Neuronal stem cell (in vitro differentiated cells): ENCODE measurements at places on chromosomes 11 and 22.

DNA sequence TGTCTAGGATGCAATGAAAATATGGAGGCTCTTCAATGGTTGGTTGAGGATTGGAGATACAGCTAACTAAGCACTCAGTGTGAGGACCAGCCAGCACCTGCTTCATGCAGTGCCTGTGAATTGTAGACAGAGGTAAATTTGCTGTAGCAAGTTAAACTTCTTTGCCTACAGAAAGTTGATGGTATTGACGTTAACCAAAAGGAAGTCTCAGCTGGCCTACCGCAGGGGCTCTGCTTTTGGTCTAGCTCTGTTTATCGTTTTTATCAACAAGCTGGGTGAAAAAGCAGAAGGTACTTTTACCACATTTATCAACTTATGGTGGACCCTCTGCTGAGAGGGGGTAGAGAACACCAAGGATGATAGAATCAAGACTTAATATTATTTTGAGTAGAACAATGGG lies 51.6 kb downstream of the GRAMD1B start:
- no peak for DNase-seq

- DNase-seq, result peak; percentile 41
These were observed 39.2 kb upstream of the IGLL5 start for GRCh38 chr22:22848364-22848866.

GRCh38 chr11:2530131-2530854 lies 85.5 kb downstream of the KCNQ1 start:
- no peak for DNase-seq

DNA sequence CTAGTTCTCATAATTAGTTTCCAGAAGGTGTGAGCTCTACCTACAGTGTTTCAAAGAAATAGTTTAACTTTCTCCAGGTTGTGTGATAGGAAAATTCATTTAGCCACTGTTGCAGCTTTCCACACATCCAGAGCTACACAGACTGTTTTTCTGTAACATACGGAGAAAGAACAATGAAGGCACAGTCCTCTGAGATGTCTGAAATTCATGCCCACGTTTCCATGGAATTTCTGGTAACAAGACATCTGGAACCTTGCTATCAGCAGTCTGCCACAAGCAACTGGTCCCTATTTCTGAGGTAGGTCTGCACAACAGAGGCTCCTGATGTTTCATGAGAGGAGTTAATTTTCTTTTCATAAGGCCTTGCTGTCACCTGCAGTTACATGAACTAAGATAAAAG lies 273.3 kb upstream of the C11orf87 start:
- DNase-seq, result no peak

GRCh38 chr11:112542479-112542878 lies 281.8 kb upstream of the PLET1 start:
- no peak for DNase-seq

GRCh38 chr11:47714554-47715081 lies 551 bp downstream of the AGBL2 start:
- peak; percentile 3 for DNase-seq

GRCh38 chr11:72584939-72585597 lies 89.2 kb downstream of the PDE2A start:
- no peak for DNase-seq

GRCh38 chr11:9516113-9516512 lies 55.3 kb downstream of the ZNF143 start:
- DNase-seq, result no peak

DNA sequence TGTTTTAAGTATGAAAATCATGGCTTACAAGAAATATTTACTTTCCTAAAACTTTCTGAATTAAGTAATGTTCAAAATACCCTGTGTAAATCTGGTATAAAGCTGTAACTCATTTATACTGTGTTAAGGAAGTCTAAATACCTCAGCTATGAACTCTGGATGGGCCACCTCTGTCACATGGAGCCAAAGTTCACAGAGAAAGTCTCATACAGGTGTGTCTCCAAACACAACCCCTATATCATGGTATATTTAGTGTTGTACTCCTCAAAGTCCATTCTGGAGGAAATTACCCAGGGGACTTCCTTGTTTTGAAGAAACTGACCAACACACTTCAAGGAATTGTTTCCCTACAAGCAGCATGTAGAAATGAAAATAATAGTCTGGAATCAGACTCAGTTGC lies 909.2 kb upstream of the TENM4 start:
- no peak for DNase-seq

GRCh38 chr22:17430412-17430811 lies 61.2 kb downstream of the CECR2 start:
- DNase-seq, result no peak

GRCh38 chr22:28771195-28771791 lies 1.2 kb upstream of the CCDC117 start:
- DNase-seq, result no peak

- DNase-seq, result no peak
These were observed 10.0 kb upstream of the SCGB1D1 start for GRCh38 chr11:62179995-62180394.

DNA sequence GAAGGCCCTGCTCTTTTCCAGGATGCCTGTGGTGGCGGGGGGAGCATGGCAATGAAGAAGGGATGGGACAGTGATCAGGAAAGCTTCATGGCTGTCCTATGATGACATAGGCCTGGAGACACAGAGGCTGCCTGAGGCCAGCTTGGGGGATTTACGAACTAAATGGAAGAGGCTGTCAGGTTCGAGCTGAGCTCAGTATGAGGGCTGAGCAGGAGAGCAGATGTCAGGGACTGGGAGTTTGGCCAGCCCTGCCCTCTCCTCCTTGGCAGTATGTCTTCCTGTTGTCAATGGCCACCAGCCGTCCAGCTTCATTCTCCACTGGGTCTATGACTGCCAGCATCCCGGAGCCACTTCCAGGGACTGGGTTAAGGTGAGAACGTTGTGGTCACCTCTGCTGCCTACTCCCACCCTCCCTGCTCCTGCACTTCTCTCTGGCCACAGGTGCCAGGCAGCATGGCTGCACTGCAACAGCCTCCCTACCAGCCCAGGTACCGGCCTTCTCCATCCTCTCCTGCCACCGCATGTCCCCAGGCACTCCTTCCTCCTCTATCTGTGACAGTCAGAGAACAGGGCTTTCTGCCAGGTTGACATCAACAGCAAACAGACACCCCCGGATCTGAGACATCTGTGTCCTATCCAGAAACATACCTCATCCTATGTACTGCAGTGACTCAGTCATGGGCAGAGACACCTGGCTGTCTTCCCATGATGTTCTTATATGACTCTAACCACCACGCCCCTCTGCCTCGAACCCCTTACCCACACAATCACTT lies 75.1 kb downstream of the KIRREL3 start:
- no peak for DNase-seq

- DNase-seq, result no peak
These were observed 20.5 kb upstream of the TEAD1 start for GRCh38 chr11:12653729-12654128.

- DNase-seq, result peak; percentile 17
These were observed 38.4 kb downstream of the ZC3H12C start for GRCh38 chr11:110131386-110132123.

GRCh38 chr11:122081073-122081472 lies 34.9 kb downstream of the BLID start:
- DNase-seq, result no peak

DNA sequence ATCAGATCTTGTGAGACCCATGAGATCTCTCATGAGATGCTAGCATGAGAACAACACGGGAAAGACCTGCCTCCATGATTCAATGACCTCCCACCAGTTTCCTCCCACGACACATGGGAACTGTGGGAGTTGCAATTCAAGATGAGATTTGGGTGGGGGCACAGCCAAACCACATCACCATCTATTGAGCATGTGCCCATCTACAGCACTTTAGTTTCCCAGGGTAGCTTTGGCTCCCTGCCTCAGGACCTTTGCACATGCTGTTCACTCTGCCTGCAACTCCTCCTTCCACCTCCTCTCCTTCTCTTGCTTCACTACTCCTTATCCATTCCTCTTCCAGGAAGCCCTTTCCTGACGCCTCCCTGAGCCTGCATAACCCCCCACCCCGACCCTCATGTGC lies 17.2 kb downstream of the GRIK4 start:
- DNase-seq, result no peak

GRCh38 chr11:34633990-34634693 lies 13.2 kb downstream of the EHF start:
- DNase-seq, result no peak
